ENCODE measurements at places on chromosomes 5 and 9. TPM values are rescaled to one million over a fixed set of nuclear protein-coding genes. Genes with fewer than 3 reads are reported as not detected.

DNA sequence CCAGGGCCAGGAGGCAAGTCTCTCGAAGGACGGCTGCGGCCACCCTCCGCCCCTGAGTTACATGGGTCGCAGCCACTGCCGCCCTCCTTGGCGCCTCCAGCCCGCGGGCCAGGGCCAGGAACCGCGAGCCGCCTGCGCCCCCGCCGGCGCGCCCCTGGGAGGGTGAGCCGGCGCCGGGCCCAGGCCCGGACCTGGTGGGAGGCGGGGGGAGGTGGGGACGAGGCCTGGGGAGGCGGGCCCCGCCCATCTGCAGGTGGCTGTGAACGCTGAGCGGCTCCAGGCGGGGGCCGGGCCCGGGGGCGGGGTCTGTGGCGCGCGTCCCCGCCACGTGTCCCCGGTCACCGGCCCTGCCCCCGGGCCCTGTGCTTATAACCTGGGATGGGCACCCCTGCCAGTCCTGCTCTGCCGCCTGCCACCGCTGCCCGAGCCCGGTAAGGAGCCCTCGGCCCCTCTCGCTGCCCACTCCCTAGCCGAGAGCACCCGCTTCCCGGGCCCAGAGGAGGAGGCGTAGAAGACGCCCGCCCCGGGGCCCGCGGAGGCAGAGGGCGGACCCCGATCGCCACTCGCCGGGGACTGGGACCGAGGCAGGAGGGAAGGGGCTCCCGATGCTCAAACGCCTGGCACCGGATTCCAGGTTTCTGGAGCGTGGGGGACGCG lies at the start of gene ASS1:
Gene ASS1, plus strand, starts transcription at position 397 of the 657 bp plus-strand sequence. CDS start 7,268 bp downstream, outside the sequence.
- no peaks in the 10 kb centered on the region for H3K4me1 ChIP-seq
- H3K27ac ChIP-seq, result no peak within 1 kb of the TSS
- H3K36me3 ChIP-seq, result peaks cover 10% of the 10 kb centered on the region
- peaks cover 49% of the 10 kb centered on the region for H3K27me3 ChIP-seq

DNA sequence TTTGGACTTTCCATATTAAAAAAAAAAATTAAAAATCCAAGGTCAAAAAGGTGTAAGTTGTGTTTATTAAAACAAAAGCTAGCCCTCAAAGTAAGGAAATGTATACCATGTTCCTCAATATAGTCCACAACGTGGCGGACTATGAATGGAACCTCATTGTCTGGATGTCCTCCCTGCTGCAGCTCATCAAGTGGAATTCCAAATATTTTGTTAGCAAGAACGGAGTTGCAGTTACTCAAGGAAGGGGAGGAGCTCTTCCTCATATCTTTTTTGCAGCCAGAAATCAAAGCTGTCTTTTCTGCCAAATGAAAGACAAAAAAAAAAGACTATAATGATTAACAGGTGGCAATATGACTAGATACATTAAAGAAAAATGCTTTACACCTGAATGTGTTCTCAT lies 14.0 kb downstream of the FAM13B start:
- H3K27me3 ChIP-seq, result no peaks in the 10 kb centered on the region
- H3K4me3 ChIP-seq, result no peak overlapping the region

LIFR gene
- polyA plus RNA-seq, result not detected

- no peaks in the 10 kb centered on the region for H3K4me1 ChIP-seq
- no peaks in the 10 kb centered on the region for H3K36me3 ChIP-seq
- H3K4me3 ChIP-seq, result no peak overlapping the region
- no peak for DNase-seq
- H3K27me3 ChIP-seq, result peaks cover 10% of the 10 kb centered on the region
These were observed 157.3 kb downstream of the ADAMTS12 start for GRCh38 chr5:33734537-33734936.

DNA sequence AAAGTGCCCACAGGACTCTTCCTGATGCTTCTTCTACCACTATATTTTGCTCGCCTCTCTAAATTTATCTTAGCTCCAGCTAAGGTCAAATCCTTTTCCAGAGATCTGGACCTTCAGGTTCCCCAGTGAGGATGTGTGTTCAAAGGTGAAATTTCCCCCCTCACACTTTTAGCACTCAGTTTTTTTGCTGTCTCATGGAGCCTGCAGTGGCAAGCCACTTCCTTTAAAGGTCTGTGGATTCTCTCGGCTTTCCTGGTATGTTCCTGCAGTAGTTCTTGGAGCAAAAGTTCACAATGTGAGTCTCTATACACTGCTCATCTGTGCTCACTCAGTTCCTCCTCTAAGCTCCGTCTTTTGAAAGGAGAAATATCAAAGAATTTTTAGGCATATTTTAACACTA lies 181.4 kb downstream of the LURAP1L start:
- H3K4me3 ChIP-seq, result no peak overlapping the region
- no peaks in the 10 kb centered on the region for H3K4me1 ChIP-seq
- no peak overlapping the region for H3K27ac ChIP-seq
- no peaks in the 10 kb centered on the region for H3K36me3 ChIP-seq
- DNase-seq, result no peak

DNA sequence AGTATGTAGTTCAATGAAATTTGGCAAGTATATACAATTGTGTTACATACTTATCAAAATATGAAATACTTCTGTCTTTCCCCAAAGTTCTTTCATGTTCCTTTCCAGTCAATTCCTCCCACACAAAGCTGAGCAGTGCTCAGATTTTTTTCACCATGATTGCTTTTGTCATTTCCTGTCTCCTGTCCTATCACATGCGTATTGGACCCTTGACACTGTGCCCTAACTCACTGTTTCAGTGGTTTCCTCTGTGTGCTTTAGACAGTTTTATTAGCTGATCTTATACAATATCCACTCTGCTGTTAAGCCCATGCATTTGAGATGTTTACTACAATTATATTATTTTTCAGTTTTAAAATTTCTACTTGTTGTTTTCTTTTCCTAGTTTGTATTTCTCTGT lies 463.6 kb upstream of the MEF2C start:
- H3K27ac ChIP-seq, result no peak overlapping the region
- no peak for DNase-seq
- H3K36me3 ChIP-seq, result peaks cover 18% of the 10 kb centered on the region
- H3K4me3 ChIP-seq, result no peak overlapping the region
- no peaks in the 10 kb centered on the region for H3K27me3 ChIP-seq
- peaks cover 39% of the 10 kb centered on the region for H3K4me1 ChIP-seq

DNA sequence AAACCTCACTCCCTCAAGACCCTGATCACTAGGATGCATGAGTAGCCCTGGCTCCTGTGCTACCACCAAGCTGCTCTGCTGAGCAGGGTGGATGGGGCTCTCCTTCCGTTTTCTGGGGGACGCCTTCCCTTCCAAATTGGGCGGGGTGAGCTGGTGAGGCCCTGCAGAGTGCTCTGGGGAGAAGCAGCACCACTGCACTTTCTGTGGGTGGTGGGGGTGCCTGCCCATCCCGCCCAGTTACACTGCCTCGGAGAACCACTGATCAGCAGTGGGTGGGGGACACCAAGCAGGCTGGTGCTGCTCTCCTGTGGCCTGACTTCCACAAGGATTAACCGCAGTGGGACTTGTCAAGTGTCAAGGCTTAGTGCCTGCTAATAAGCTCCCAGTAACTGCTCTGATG lies 19.0 kb downstream of the GFPT2 start:
- peaks cover 29% of the 10 kb centered on the region for H3K27me3 ChIP-seq
- H3K4me1 ChIP-seq, result no peaks in the 10 kb centered on the region
- H3K27ac ChIP-seq, result no peak overlapping the region
- H3K36me3 ChIP-seq, result no peaks in the 10 kb centered on the region
- H3K4me3 ChIP-seq, result no peak overlapping the region

FOXD4 gene
- not detected for polyA plus RNA-seq

DNA sequence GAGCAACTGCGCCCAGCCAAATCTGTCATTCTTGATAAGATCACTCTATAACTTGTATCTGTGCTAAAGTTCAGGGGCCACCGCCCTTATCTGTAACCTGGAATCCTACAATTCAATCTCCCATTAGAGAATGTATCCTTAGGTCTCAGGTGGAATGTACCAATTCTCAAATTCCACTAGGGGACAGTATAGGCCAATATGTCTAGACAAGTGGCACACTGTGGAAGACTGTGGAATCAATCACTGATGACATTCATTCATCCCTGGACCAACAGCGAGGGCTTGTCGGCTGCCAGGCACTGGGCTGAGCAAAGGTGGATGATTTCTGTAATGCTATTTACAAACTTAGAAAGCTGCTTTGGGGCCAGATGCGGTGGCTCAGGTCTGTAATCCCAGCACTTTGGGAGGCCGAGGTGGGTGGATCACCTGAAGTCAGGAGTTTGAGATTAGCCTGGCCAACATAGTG lies 28.7 kb upstream of the MEGF9 start:
- H3K27me3 ChIP-seq, result no peaks in the 10 kb centered on the region
- H3K27ac ChIP-seq, result no peak overlapping the region
- no peak for DNase-seq
- no peaks in the 10 kb centered on the region for H3K4me1 ChIP-seq
- no peak overlapping the region for H3K4me3 ChIP-seq
- H3K36me3 ChIP-seq, result no peaks in the 10 kb centered on the region

IL5 gene
- not detected for polyA plus RNA-seq

DNA sequence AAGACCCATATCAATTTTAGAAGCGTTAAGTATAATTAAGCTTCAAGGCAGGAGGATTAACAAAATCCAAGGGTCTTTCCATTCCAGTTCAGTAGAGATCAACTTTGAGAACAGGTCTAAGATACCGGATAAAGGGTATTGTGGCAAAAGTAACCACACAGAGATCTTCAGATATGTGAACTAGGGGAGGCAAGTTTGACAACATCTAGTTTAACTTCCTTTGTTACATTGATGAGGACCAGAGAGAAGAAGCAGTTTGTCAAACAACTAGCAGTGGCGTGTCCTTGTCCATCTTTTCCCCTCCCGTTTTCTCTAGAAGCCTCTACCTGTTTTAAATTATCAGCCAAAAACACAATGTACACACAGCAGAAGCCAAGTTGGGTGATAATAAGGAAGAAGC lies 8.6 kb downstream of the SLC36A2 start:
- peaks cover 47% of the 10 kb centered on the region for H3K27me3 ChIP-seq
- H3K27ac ChIP-seq, result no peak overlapping the region
- no peaks in the 10 kb centered on the region for H3K36me3 ChIP-seq
- no peak for DNase-seq

- H3K27ac ChIP-seq, result peak overlapping the region; percentile 15
- no peak overlapping the region for H3K4me3 ChIP-seq
- no peaks in the 10 kb centered on the region for H3K36me3 ChIP-seq
- no peaks in the 10 kb centered on the region for H3K4me1 ChIP-seq
These were observed 39.3 kb downstream of the DUSP1 start for GRCh38 chr5:172731680-172732074.

DNA sequence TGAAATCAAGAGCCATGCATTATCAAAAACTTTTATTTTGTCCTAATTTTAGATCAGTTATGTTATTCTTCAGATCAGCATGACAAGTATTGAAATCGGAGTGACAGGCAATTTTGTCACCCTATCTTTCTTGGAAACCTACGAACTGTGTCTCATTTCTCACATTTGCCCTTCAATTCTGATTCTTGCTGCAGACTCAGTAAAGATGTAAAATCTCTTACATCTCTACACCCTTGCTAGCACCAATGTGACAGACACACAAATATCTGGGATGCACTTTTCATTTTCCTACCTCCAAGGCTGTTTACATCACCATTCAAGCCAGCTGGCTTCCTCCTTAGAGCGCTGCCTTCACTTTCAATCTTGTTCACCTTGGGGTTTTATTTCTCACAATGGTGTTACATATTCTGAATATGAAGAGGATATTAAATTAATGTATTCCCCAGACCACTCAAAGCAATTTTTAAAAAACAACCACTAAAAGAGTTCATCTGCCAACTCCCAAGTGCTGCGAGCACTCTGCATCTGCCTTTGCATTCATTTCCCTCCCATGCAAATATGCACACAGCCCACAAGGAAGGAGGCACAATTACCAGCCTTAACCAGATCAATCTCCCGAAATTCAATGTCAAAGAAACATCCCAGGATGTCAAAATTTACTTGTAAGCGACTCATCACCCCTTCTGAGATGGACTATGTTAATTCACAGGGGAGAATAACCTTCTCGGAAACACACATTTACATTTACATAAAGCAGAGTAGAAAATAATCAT lies 164.3 kb downstream of the ENC1 start:
- no peak for DNase-seq
- H3K4me3 ChIP-seq, result no peak overlapping the region
- H3K27ac ChIP-seq, result no peak overlapping the region
- peaks cover 8% of the 10 kb centered on the region for H3K27me3 ChIP-seq
- H3K36me3 ChIP-seq, result no peaks in the 10 kb centered on the region

DNA sequence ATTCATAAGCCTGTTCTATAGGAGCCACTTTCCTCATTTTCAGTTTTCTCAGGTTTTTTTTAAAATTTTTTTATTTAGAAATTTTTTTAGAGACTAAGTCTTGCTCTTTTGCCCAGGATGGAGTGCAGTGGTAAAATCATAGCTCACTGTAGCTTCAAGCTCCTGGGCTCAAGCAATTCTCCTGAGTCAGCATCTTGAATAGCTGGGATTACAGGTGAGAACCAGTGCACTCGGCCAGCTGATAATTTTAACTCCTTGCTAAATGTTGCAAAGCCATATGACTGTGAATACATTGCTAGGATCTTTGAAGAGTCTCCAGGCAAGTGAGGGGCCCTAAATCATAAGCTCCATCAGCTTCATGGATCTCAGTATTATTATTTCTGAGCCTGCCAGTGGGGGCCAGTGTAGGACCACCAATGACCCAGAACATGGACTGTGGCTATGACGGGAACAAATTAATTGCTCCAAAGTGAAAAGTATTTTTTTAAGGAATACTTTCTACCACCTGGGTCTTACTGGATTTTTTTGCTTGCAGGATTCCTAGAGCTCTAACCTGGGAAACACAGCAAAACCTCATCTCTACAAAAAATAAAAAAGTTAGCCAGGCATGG lies 5.7 kb upstream of the GAPVD1 start:
- H3K27ac ChIP-seq, result no peak overlapping the region
- no peaks in the 10 kb centered on the region for H3K27me3 ChIP-seq
- no peaks in the 10 kb centered on the region for H3K36me3 ChIP-seq
- no peaks in the 10 kb centered on the region for H3K4me1 ChIP-seq

ADAMTS19 gene
- not detected for polyA plus RNA-seq

C8G gene
- polyA plus RNA-seq, result not detected

DNA sequence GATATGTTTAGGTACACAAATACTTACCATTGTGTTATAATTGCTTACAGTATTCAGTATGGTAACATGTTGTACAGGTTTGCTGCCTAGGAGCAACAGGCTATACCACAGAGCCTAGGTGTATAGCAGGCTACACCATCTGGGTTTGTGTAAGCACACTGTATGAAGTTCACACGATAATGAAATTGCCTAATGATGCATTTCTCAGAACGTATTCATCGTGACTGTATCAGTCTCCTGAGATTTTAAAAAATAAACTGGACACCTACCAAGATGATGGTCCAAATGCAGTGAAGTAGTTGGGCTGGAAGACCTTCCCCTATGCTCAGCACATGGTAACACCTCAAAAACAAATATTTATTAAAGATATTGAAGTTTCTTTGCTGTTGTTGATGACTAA lies 103.3 kb upstream of the NFIB start:
- H3K4me3 ChIP-seq, result no peak overlapping the region
- H3K4me1 ChIP-seq, result no peaks in the 10 kb centered on the region
- no peak overlapping the region for H3K27ac ChIP-seq
- no peak for DNase-seq
- no peaks in the 10 kb centered on the region for H3K27me3 ChIP-seq
- no peaks in the 10 kb centered on the region for H3K36me3 ChIP-seq
